ENCODE measurements at places on chromosomes 2 and 18. TPM values are rescaled to one million over a fixed set of nuclear protein-coding genes. Genes with fewer than 3 reads are reported as not detected.
A peak's percentile ranks its signal among the peaks of the same experiment; 100 is the strongest.

GRCh38 chr18:7512348-7512747 lies 54.8 kb upstream of the PTPRM start:
- DNase-seq, result no peak

Gene RTKN
- total RNA-seq, result 56.1 TPM

DNA sequence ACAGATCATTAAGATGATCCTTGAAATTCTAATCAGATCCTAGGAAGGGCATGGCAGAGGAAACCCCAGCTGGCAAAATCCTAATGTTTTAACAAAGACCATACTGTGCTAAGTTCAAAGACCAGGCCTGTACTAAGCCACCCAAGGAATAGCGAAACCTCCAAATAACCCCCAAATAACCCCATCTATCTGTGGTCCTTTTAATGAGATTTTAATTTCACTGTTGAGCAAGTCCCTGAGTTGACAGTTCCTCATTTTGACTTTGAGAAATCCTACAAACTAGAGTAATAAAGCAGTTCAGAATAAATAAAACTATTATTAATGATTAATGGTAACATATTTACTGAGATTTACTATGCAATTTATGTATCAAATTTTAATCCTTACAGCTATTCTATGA lies 259.8 kb downstream of the STK39 start:
- no peak for DNase-seq

DNA sequence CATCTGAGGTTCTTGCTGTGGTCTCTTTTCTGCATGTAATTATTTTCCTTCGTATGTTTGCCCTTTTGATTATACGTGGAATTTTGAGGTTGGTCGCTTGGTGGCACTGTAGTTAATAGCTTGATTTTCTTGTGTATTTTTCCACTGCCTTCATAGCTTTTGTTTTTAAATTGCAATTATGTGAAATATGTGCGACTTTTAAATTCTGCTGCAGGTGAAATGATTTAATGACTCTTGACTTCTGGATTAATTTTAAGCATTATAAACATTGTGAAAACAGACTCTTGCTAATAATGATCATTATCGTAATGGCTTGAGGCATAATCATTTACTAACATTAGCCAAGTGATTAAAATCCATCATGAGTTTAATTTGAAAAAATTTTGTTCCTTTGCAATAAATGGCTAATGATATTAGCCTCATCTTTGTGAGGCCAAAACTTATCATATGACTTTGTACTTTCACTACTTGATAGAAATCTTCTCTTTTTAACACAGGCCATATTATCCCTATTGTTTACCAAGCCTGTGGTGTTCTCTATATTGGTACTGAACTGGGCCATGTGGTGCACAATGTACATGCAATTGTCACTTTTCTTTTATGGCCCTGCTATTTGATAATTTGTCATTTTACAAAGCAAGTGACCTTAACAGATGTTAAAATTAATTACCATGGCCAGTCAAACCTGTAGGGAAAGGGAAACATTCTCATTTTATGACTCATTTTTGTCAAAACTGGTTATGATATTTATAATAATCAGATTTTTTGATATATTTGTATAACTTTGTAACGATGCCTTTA lies 62.8 kb upstream of the NEUROD1 start:
- peak; percentile 72 for DNase-seq

- no peak for DNase-seq
These were observed 9.4 kb downstream of the SCYGR4 start for GRCh38 chr2:227626580-227627151.

GRCh38 chr18:3450012-3450798 lies at the start of gene TGIF1:
Gene TGIF1, plus strand, starts transcription at chr18:3450172. Its CDS starts 318 bp downstream, at chr18:3450490.
- DNase-seq, result peak; percentile 90

Gene DLGAP1
- total RNA-seq, result 27.5 TPM

Gene SERPINB3
- total RNA-seq, result not detected

Gene ZSWIM2
- total RNA-seq, result not detected

DNA sequence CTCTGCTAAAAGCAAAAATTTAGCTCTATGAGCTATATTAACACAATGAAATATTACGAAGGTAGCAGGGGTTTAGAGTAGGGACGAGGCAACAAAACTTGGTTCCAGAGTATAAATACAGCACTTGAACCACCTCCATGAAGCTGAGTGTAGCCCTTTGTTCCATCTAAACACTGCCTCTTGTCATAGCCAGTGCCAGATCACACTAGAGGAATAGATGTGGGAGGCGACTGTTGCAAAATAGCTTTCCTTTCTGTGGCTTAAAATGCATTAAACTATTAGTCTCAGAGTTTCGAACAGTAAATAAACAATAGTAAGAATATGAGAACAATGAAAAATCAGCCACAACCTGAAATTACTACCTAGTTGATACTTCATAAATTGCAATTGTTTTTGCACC lies 29.8 kb downstream of the PIEZO2 start:
- DNase-seq, result peak; percentile 56

- peak; percentile 60 for DNase-seq
These were observed 2.2 kb upstream of the KCNH7 start for GRCh38 chr2:162840598-162841246.

GRCh38 chr2:235050980-235051351 lies 99.1 kb downstream of the SH3BP4 start:
- DNase-seq, result peak; percentile 96

Data from SK-MEL-5 (cell line).